ENCODE measurements at places on chromosomes 6 and 20.

DNA sequence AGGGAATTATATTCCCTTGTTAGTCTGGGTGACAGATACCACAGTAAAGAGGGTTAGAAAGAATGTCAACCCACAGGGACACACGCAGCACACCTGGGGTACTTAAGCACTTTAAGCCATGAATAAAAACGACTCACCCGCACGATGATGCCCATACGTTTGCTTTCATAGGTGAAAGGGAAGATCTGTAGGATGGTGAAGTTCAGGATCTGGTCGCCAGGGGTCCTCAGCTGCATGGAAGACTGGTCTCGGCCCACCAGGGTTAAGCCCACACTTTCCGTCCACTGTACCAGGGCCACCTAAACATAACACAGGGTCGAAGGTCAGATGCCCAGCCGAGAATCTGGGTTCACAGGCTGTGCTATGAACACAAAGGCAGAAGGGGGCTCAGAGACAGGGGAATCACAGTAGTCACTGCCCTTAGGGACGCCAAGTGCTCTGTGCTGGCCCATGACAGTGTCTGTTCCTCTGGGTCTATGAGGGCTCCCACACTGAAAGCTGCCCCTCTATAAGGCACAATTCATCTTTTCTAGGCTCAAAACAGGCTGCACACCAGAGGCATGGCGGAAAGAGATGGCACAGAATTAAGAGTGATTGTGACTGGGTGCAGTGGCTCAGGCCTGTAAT lies 96.8 kb upstream of the NFATC2 start:
- peak; percentile 41 for DNase-seq

- DNase-seq, result no peak
Measured at GRCh38 chr20:25067102-25067987, 9.4 kb upstream of the ACSS1 start.

DNA sequence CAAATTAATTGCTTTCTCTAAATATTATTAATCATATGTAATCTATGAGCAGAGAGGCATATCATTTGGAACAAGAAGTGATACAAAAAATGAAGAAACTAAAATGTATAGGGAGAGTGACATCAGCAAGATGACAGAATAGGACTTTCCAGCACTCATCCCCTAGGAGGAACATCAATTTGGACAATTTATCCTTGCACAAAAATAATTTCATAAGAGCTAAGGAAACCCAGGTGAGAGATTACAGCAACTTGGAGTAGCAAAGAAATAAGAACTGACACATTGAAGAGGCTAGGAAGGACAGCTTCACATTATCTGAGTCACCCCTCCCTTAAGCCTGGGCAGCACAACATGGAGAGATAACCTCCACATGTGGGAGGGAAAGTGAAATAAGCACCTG lies 347.5 kb downstream of the MAFB start:
- DNase-seq, result no peak

- DNase-seq, result no peak
Measured at GRCh38 chr6:46940433-46941226, 18.9 kb upstream of the ADGRF5 start.

DNA sequence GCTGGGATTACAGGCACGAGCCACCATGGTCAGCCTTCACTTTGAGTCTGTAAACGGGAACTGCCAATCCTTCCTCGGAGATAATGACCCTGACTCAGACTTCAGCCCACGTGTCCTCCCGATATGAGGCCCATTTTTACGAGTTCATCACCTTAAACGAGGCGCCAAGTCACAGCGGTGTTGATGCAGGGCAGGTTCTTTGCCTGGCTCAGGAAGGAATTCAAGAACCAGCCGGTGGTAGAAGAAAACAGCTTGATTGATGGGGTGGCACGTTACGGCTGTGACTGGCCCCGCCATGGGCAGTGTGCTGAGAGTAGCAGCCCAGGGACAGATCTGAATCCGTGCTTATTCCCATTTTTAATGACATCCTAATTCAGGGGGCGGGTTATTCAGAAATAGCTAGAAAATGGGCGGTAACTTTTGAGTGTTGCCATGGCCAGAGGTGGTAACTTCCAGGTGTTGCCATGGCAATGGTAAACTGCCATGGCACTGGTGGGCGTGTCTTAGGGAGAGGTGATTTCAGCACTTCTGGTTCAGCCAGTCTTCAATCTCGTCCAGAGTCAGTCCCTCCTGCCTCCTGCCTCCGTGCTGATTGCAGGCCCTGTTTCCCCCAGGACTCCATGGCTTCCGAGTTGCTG lies 9.1 kb upstream of the MAP1LC3A start:
- DNase-seq, result no peak

DNA sequence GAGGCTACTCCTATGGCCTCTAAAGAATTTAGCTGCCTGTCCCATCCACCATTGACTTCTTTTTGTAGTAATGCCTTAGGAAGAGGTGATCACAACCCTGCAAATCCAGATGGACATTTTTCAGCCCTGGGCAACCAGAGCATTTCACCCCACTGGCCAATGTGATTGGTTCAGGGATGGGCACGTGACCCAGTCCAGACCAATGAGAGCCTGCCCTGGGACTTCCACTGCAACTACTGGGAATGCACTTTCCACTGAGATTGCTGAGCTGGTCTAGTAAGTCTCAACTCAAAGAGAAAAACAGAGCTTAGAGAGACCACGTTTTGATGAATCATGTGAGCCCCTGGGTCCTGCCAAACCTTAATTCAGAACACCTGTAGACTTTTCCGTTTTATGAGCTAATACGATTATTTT lies 8.9 kb upstream of the UBE2V1 start:
- DNase-seq, result no peak

DNA sequence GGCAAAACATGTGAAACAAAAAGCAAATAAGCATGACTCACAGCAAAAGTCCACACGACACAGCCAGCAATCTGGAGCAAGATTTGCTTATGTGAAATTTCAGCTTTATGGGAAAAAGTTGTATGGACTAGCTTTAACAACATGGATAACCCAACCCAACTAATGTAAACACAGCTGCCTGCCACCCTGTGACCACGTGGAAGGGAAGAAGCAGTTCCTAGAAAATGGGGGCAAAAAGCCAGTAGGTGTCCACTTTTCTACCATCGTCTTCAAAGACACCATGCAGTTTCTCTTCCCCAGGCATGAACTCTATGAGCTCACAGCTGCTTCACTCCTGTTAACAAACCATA lies 425.4 kb upstream of the RNF217 start:
- DNase-seq, result no peak

- DNase-seq, result no peak
Measured at GRCh38 chr6:86148586-86148985, 505.9 kb upstream of the SYNCRIP start.

GRCh38 chr20:32333988-32334885 lies 23.9 kb upstream of the ASXL1 start:
- no peak for DNase-seq

DNA sequence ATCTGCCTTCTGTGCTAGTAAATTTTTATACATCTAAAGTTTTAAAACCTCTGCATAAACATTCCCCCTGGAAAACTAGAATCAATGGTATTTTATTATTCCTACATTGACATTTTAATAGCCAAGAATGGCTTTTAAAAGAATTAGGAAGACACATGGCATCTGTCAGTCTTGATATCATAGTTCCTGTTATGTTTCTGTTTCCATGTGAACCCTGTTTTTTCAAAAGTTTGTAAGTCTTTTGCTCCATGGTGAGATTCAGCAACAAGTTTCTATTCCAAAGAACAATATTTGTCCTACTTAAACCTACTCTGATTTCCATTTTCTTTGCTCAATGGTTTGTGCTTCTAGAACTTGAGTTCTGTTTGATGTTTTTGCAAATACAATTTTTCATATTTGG lies 95.2 kb downstream of the PLEKHG1 start:
- no peak for DNase-seq

DNA sequence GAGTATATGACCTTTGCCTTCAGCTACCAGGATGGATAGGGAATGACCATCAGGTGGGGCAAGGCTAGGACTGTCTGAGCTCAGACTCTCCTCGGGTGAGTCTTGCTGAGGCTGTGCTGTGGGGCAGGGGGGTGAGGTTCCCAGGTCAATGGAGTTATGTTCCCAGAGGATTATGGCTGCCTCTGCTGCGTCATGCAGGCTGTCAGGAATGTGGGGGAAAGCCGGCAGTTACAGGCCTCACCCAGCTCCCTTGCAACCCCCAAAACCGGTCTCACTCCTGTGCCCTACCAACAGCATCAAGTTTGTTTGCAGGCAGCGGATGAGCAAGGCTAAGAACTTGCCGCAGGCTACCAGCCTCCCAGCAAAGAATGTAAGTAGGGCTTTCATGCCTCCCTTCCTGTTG lies 93.5 kb downstream of the ESR1 start:
- no peak for DNase-seq

DNA sequence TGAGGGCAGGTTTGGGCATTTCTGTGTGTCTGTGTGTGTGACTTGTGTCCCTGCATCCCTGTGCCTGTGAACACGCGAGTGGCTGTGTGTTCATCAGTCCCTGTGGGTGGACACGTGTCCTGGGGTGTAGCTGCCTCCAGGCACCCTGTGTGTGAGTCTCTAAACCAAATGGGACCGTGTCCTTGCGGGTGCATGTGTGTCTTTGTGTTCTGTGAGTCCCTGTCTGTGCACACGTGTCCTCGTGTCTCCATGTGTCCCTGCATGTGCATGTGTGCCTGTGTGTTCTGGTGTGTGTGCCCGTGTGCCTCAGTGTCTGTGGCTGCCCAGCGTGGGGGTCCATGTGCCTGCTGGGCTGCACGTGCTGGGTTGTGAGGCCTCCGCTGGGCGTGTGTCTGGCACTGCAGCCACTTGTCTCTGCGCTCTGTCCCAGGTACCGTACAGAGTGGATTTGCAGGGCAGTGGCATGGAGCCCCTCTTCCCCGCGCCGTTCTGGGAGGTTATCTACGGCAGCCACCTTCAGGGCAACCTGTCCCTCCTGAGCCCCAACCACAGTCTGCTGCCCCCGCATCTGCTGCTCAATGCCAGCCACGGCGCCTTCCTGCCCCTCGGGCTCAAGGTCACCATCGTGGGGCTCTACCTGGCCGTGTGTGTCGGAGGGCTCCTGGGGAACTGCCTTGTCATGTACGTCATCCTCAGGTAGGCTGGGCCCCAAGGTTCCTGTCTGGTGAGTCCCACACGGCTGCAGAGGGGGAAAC lies 8.2 kb upstream of the LKAAEAR1 start:
- DNase-seq, result no peak

DNA sequence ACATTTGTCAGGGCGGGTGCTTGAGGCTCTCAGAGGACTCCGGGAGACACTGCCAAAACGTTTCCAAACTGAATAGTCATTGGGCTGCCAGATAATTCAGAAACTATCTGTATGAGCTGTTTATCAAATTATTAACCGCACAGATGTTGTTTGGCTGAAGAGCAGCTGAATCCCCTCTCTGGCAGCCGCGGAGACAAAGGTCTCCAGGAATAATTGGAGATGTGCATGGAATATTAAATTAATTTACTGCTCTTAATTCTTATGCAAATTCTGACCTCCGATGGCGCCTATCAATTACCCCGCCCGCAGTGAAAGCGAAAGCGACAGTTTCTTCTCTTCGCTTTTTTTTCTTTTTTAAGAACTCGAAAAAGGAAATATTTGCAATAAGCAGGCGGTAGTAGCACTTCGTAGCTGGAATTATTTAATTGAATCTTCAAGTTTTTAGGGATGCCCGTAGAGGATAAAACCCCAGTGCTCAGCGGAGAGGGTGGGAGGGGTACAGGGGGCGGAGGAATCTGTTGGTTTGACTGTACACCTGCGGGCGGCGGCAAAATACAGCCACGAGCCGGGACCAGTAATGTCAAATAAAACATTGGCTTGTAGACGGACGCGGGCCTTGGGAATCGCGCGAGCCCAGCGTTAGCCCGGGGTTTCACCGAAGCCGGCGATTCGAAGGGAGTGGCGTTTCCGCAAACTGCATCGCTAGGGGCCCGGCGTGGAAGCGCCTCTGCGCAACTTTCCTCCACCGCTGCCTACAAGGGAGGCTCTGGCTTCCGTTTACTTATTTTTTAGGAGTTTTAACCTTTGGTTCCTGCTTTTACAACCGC lies 6.2 kb downstream of the LINC00237 start:
- no peak for DNase-seq

GRCh38 chr6:91442342-91442741 lies 855.5 kb upstream of the MAP3K7 start:
- DNase-seq, result no peak

DNA sequence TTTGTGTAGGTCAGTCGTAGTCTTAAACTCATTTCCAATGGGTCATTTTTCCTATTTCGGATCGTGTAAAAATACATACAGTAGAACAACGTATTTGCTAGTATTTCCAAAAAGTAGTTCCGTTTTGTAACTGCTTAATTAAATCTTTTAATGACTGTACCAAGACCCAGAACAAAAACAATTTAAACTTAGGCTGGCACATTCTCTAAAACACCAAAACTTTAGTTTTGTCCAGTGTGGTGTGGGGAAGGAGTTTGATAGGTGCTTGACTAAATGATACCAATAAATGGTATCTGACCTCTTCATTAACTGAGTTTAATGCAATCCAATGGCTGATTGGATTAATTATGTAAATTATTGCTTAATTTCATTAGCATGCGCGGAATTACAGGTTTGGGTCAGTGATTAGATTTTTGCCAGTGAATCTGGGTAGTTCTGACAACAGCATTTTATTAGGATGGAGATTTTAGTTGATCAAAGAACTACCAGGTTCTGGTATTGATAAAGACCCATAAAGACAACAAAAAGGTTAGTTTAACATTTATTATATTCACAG lies 20.8 kb downstream of the OR2B2 start:
- no peak for DNase-seq

DNA sequence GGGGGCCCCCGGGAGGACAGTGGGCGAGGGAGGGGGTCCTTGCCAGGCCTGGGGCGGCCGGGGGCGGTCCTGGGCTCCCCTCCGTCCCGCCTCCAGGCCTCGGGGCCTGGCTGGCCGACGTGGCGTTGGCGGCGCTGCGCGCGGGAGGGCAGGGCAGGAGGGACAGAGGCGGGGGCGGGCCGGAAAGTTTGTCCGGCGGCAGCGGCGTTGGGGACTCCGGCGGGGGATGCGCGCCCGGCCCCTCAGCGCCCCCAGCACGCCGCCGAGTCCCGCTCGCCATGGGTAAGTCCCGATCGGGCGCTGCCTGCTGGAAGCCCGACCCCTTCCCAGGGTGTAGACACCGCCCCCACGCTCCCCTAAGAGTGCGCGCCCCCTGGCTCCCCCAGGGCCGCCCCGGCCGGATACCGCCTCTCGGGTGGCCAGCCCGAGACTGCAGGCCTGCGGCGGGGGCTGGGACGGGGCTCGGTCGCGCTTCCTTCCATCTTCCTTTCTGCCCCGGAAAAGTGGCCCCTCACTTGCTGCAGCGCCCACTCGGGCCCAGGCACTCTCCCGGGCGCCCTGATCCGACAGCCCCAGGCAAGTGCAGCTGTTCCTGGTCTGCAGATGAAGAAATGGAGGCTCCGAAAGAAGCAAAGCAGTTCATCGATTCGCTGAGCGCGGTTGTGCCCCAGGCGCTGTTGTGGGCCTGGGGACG lies at the start of gene SLC2A10:
SLC2A10 (plus strand) TSS at position 191 of the 694 bp plus-strand sequence; CDS start at position 279, 88 bp downstream.
- no peak for DNase-seq
